ENCODE measurements at places on chromosomes 1 and 21. TPM values are rescaled to one million over a fixed set of nuclear protein-coding genes. Genes with fewer than 3 reads are reported as not detected.
A peak's percentile ranks its signal among the peaks of the same experiment; 100 is the strongest.

- no peak for DNase-seq
Observed at GRCh38 chr1:61459345-61459744, 265.6 kb downstream of the TM2D1 start.

GRCh38 chr1:46444466-46444865 is 45.2 kb upstream of the DMBX1 start:
- no peak for DNase-seq

GRCh38 chr1:42418516-42418915 is 37.3 kb downstream of the ZMYND12 start:
- no peak for DNase-seq

SNX7 gene
- total RNA-seq, result 24.5 TPM

GRCh38 chr1:216599851-216600250 is 123.4 kb downstream of the ESRRG start:
- DNase-seq, result no peak

DNA sequence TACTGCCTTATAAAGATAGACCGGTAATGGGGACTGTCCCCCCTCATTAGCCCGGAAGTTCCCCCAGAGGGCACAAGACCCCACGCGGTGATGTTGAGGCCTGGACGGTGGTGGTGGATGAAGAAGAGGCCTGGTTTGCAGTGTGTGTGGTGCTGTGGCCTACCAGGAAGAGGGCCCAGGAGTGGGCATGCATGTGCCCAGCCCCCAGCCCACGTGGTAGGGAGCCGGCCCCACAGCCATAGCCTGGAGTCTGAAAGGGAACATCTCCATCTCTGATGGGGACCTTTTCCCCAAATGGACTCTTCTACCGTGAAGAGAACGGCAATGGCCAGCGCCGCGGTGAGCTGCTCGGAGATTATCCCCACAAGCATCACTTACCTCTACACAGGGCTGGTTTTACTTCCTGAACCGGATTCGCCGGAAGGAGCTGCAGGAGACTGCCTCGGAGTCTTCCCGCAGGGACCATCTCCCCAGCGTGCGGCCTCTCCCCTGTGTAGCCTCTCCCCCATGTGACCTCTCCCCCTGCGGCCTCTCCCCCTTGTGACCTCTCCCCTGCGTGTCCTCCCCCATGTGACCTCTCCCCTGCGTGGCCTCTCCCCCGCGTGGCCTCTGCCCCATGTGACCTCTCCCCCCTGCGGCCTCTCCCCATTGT is 20.6 kb downstream of the RRP1 start:
- DNase-seq, result no peak

DNA sequence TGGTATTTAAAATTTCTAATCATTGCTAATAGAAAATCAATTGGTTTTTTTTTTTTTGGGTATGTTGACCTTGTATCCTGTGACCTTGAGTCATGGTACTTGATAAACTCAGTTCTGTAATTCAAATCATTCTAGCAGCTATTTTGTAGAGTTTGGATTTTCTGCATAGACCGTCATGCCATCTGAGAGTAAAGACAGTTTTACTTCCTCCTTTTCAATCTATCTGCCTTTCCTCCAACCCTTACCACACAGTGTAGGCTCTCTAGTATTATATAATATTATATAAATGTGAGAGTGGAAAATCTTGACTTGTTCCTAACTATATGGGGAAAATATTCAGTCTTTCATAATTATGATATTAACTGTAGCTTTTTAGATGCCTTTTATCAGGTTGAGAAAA is 7.0 kb downstream of the TDRD5 start:
- no peak for DNase-seq

- peak; percentile 23 for DNase-seq
Observed at GRCh38 chr1:53629101-53629691, 109.8 kb downstream of the GLIS1 start.

DNA sequence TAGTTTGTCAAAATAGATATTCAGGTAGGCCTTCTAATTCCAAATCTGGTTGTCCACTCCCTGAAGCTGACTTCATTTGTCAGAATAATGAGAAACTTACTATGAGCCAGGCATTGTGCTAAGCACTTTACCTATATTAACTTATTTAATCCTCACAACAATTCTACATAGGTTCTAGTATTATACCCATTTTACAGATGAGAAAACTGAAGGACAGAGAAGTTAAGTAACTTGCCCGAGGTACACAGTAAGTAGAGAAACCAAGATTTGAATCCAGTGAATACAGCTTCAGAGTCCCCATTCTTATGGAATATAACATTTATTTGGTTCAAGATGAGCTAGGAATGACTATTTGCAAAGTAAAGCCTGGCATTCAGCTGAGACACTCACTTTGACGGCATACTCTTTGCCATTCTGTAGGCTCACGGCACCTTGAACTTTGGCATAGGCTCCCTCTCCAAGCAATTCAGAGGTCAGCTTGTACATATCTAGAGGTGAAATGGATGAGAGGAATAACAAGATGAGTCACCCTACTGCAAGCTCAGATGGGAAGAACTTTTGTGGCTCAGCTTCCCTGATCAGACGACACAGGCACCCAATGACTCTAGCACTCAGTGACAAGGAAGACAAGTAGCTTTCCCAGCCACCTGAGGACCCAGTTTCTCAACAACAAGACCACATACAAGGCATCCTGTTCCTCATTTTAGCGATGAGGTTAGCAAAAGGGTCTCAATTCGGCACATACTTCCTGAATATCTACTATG is 23.7 kb downstream of the MKNK1 start:
- no peak for DNase-seq

- peak; percentile 48 for DNase-seq
Observed at GRCh38 chr1:7422966-7423365, 348.1 kb upstream of the VAMP3 start.

GRCh38 chr1:33005838-33006421 is 30.8 kb downstream of the AK2 start:
- no peak for DNase-seq

SYT14 gene
- total RNA-seq, result 3.8 TPM

- no peak for DNase-seq
Observed at GRCh38 chr1:1187938-1188337, 14.3 kb downstream of the TTLL10 start.

GRCh38 chr1:7220712-7221252 is 435.5 kb downstream of the CAMTA1 start:
- DNase-seq, result no peak

GRCh38 chr1:202310071-202310725 is 31.5 kb downstream of the UBE2T start:
- DNase-seq, result no peak

LIN28A gene
- total RNA-seq, result not detected

GRCh38 chr1:96524100-96524499 is 197.5 kb upstream of the PTBP2 start:
- DNase-seq, result no peak

- DNase-seq, result no peak
Observed at GRCh38 chr1:155636397-155637153, 26.6 kb downstream of the MSTO1 start.

- peak; percentile 88 for DNase-seq
Observed at GRCh38 chr21:33894736-33895288, 20.8 kb downstream of the ATP5PO start.

- no peak for DNase-seq
Observed at GRCh38 chr1:6125366-6125765, 54.8 kb downstream of the CHD5 start.

- no peak for DNase-seq
Observed at GRCh38 chr1:211378844-211379243, 52.2 kb downstream of the TRAF5 start.

OR6N1 gene
- total RNA-seq, result not detected

DNA sequence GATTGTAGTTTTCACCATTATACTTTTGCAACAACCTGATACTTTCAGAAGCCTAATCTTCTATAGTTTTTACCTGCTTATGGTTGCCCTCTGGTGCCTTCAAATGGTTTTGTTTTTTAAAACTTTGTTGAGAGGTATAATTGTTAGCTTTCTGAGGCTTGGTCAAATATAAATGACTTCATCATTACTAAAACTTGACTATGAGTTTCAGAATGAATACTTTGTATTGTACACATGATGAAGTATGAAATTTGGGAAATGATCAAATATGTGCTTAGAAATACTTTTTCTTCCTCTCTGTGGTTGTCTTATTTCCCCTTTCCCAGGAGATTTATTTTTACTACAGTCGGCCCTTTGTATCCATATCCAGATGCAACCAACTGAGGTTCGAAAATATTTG is 151.8 kb upstream of the B3GALT2 start:
- DNase-seq, result no peak

DNA sequence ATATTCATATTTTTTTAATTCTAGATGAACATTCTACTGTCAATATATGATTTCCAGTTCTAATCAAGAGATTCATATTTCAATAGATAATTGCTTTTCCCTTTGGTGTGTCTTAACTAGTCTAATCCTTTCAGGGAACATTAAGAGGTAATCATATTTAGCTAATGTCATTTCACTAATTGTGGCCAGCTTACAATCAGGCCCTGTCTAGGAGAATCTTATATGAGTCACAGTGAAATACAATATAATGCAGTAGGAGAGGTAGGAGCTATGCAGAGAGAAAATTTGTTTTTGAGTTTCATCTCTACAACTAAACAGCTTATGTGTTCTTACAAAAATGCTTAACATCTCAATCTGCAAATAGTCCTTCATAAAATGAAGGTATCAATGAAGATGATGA is 85.9 kb downstream of the DPYD start:
- DNase-seq, result no peak

LAMC1 gene
- 263 TPM for total RNA-seq

TSPAN2 gene
- total RNA-seq, result 2.9 TPM

GRCh38 chr1:115596080-115596780 is 45.5 kb upstream of the VANGL1 start:
- DNase-seq, result no peak

DNA sequence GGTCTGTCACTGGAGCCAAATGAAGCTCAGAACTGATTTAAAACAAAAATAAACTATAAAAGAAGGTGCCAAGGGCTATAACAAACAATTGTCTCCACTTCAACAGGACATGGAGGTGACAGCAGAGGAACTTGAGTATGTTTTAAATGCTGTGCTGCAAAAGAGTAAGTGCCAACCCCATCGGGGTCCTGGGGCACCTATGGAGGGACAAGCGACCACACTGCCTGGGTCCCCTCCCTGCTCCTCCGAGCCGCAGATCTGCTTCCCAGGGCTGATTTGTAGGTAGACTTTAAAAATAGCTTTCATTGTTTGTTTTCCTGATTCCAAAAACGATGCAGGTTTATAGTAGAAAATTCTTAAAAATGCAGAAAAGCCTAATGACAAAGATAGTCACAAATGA is 42.8 kb downstream of the CAPN9 start:
- no peak for DNase-seq

DDI2 gene
- total RNA-seq, result 38.5 TPM

DNA sequence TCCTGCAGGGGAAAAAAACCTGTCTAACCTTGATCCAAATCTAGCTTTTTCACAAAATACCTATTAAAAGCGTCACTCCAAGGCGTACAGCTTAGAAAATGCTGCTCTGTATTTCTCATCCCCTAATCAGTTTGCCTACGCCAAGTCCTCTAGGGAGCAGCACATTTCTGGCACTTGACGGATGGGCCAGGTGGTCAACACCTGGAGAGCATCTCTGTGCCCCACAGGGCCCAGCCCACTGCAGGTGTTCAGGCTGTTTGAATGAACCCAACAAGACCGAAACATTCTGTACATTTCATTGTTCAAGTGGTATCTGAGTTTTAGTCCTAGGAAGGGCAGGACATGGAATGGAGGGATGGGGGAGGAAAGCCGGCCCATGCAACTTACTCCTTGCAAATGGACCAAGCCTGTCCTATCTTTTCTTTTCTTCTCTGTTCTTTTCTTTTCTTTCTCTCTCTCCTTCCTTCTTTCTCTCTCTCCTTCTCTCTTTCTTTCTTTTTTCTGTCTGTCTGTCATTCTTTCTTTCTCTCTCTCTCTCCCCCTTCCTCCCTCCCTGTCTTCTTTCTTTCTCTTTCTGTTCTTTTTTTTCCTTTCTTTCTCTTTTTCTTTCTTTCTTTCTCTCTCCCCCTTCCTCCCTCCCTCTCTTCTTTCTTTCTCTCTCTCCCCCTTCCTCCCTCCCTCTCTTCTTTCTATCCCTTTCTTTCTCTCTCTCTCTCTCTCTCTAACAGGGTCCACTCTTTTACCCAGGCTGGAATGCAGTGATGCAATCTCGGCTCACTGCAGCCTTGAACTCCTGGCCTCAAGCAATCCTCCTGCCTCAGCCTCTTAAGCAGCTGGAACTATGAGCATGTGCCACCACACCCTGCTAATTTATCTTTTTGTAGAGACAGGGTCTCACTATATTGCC is 29.1 kb downstream of the IGFN1 start:
- peak; percentile 25 for DNase-seq

DNA sequence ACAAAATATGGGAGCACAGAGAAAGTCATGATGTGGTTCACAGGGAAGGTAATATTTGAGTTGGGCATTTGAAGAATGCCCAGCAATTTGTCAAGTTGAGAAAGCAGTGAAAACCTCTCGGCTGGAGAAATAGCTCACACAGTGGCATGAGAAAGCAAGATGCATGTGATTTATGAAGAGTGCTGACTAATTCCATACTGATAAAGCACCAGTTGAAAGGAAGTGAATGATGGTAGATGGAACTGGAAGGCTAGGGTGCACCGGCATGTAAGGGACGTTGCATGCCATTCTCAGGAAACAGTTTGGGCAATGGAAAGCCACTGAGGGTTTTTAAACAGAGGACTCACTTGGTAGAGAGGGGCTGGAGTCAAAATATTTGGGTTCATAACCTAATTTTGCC is 53.5 kb upstream of the MTF2 start:
- DNase-seq, result no peak

- no peak for DNase-seq
Observed at GRCh38 chr1:237672748-237673147, 218.0 kb downstream of the ZP4 start.

DNA sequence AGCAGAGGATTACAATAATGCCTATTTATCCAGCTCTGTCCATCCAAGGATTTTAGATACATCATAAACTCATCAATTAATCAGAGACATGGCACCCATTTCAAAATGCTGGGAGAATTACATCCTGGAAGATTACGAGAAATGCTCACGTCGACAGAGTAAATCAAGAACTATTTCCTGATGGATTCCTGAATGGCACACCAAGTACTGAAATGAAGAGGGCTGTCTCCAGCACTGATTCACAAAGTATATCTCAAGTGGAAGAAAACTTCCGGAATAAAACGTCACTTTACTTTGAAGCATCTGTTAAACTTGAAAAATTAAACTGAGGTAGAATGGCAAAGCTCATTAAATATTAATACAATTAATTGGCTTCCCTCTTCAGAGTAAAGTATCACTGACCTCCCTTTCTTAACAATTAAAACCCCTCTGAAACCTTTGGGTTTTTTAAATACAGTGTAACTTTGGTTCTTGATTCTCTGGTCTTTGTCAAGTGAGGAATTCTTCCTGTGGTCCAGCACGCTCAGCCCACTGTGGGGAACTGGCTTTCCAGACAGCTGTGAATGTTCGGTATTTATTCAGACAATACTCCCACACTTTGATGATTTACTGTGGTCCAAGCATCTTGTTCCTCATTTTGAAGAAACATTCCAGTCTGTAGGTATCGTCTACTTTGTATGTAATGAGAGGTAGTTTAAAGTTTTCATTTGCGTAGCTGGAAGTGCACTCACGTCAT is 288.0 kb downstream of the NFIA start:
- DNase-seq, result no peak
